CD4-positive, alpha-beta T cell treated with Interleukin-2 at 100 ng/mL for 4 hours (primary cell): ENCODE measurements at places on chromosomes 2 and 18.

GRCh38 chr18:43869451-43870008, 592.2 kb upstream of the SYT4 start:
- DNase-seq, result no peak

- DNase-seq, result no peak
Observed at GRCh38 chr2:213561759-213562158, 277.5 kb downstream of the SPAG16 start.

GRCh38 chr2:233168445-233168844, 83.0 kb upstream of the ATG16L1 start:
- no peak for DNase-seq

GRCh38 chr2:121045245-121045644, 239.8 kb downstream of the TFCP2L1 start:
- DNase-seq, result no peak

- no peak for DNase-seq
Observed at GRCh38 chr2:189291460-189291859, 111.9 kb upstream of the COL5A2 start.

DNA sequence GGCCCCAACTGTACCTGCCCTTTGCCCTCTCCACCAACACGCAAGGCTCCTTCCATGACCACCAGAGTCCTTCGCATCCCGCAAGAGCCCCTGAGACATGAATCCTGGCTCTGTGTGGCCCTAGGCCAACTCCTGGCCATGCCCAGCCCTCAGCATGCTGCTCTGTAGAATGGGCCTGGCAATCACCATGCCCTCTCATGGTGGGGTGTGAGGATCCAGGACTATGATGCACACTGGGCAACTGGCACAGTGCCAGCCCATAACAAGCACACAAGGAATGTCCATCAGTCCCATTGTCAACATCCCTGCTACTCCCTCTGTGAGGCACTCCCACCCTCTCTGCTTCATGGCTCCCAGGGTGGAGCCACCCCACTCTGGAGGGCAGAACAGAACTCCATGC, 44.7 kb downstream of the FER1L5 start:
- no peak for DNase-seq

DNA sequence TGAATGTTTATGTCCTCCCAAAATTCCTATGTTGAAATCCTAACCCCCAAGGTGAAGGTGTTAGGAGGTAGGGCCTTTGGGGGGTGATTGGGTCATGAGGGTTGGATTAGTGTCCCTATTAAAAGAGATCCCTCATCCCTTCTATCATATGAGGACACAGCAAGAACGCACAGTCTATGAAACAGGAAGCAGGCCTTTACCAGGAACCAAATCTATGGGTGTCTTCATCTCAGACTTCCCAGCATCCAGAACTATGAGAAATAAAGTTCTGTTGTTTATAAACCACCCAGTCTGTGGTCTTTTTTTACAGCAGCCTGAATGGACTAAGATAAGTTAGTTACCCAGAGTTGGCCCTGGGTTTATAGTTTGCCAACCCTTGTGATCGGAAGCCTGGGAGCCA, 153.1 kb downstream of the INO80D start:
- no peak for DNase-seq

GRCh38 chr2:128710729-128711128, 392.1 kb upstream of the HS6ST1 start:
- DNase-seq, result no peak

GRCh38 chr2:112714836-112715631, 5.8 kb upstream of the NT5DC4 start:
- DNase-seq, result no peak

GRCh38 chr2:221553333-221553732, 18.8 kb downstream of the EPHA4 start:
- DNase-seq, result no peak

GRCh38 chr2:160731856-160732255, 238.2 kb upstream of the RBMS1 start:
- no peak for DNase-seq

DNA sequence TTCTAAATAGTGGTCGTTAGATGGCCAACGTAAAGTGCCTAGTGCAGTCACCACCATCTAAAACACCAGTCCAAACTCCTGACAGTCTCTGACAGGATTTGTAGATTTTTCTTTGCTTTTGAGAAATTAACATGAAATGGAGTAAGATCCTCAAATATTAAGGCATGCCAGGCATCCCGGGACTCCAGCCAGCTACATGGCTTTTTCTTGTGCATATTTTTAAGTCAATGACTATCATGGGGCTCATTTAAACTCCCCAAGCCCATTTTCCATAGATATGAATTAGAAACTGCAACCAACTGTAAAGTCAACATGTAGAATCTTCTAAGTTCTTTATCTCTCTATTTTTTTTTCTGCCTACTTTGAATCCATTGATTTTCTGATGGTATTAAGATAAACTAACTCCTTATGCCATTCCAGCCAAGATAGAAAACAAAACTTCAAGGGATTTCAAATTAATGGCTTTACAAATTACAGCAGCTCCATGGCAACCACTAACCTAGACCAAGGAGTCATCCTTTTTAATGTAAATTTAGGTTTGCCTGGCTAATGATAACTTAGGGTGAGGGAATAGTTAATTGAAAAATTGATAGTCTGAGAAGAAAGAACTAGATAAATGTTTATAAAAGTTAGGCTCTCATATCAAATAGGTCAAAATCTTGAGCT, 764.1 kb upstream of the NXPH2 start:
- DNase-seq, result no peak

- no peak for DNase-seq
Observed at GRCh38 chr18:35096677-35097011, 55.4 kb downstream of the MAPRE2 start.

DNA sequence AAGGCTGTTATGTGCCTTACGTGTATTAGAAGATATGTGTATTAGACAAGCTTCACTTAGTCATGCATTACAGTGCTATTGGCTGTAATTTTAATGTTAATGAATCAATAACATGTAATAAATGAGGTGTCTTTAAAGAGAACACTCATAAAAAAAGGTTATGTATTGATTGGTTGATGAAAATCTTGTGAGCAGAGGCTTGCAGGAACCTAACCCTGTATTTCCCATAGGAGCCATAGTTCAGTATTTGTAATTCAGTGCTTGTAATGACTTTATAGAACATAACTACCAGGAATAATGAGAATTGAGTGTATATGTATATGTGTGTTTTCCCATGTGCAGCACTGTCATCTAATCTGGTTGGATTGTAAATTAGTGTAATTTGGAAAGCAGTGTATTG, 33.2 kb downstream of the TSN start:
- no peak for DNase-seq

- no peak for DNase-seq
Observed at GRCh38 chr2:81895620-81896250, 1591.2 kb upstream of the LRRTM1 start.

DNA sequence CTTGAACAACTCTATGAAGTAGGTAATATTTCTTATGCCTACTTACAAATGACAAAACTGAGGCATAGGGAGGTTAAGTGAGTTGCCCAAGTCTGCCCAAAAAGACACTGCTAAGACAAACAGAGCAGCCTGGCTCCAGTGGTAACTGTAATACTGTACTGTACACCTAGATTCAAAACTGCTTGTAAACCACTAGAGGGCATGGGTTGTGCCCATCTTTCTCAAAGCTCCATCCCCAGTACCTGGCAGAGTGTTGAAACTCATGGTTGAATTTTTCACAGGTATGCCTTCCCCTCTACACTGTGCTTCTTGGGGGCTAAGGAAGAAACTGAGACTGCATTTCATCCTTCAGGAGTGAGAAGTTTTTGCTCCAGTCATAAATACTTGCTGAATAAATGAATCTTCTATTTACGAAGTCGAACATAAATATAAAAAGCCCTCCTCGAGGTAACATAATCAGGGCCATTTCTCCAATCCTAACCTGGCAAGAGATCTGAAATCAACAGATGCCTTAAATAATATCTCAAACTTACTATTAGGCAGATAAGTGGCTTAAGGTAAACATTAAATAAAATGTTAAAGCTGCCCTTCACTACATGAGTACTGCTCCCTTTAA, 2.0 kb downstream of the PPP4R1 start:
- DNase-seq, result peak; percentile 62

DNA sequence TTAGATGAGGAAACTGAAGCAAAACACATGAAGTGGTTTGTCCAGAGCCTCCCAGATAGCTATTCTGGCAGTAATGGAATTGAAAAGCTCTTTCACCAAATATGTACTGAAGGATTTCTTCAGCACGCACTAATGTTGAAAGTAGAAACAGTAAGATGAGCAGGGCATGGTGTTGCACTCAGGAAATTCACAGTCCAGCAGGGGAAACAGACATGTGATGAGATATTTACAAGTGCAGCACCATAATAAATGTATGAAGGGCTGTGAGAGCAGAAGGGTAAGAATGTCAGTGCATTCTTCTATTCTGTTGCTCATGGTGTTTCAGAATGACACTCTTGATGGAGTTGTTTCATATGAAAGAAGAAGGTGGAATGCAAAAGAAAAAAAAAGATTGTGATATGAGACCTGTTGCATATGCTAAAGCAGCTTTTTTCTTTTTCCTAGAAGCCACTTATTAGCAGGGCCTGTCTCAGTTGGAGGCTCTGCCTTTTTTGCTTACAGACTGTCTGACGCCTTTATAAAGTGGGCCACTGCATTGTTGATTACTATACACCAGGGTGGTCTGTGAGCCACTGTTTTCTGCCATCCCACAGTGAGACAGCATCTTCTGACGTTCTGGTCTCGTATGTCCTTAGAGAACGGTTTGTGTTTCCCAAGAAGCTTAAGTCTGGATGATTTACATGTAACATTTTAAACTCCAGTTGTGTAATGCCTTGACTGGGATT, 516.9 kb downstream of the ARHGAP15 start:
- DNase-seq, result no peak

GRCh38 chr2:181846399-181847197, 44.9 kb upstream of the ITPRID2 start:
- no peak for DNase-seq

DNA sequence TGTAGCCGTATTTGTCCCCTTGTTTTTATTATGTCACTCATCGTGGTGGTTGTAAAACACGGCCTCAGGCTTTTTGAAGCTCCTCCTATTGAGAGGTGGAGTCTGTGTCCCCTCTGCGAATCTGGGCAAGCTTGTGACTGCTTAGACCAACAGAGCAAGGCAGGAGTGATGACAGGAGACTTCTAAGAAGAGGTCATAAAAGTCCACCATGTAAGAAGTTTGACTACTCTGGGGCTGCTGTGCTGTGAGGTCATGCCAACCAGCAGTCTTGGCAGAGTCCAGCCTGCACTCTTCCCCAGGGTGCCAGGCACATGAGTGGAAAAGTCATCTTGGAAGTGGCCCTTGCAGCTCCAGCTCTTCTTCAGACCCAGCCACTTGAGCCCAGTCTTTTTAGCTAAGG, 83.8 kb upstream of the SPTBN1 start:
- no peak for DNase-seq

DNA sequence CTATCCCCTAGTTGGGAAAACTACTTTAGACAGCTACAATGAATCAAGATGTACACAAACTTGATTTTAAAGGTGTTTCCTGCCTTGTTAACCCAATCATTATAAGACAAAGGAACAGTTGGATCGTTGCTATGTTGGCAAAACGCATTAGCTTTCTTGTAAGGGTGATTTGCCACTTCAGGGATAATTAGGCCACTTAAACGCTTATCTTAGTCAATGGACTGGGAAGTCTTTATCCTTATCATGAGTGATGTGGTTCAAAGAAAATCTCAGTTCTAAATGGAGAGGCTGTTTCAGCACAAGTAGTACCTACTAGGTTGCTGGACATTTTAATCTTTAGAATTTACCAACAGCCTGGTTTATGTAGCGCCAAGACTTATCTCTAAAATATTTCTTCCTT, 406.1 kb upstream of the MEX3C start:
- no peak for DNase-seq

- DNase-seq, result no peak
Observed at GRCh38 chr18:48297139-48297538, 112.0 kb downstream of the ZBTB7C start.

DNA sequence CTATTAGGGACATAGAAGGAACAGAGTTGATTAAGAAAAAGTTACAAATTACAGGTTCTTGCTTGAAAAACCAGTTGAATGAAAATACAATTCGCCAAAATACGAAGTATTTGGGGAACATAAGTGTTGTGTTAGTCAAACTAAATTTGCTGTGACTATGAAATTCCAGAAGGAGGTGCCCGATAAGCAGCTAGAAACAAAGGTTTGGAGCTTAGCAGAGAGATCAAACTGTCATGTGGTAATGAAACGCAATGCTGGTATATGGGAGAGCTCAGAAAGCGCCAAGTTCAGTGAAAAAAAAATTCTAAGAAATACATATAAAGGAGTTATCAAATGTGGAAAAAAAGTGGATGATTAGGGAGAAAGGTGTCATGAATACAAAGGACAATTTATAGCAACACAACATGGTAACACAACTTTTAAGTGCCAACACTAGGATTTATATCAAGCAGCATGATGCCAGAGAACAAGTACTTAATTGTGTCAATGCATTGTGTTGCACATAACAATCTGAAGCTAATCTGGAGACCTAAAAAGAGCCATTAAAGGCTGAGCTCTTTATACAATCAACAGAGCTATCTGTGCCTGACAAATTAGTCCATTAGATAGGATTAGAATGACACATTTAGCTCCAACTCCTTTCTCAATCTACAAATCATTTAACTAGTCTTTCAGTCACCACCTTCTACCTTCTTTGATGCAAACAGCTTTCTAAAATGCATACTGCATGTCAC, 31.2 kb downstream of the SMAD2 start:
- no peak for DNase-seq

GRCh38 chr2:43086451-43087221, 139.8 kb downstream of the ZFP36L2 start:
- DNase-seq, result no peak

GRCh38 chr2:146370826-146371225, 1474.0 kb upstream of the ACVR2A start:
- no peak for DNase-seq

GRCh38 chr18:74869904-74870863, 272.5 kb downstream of the ZNF407 start:
- DNase-seq, result no peak

DNA sequence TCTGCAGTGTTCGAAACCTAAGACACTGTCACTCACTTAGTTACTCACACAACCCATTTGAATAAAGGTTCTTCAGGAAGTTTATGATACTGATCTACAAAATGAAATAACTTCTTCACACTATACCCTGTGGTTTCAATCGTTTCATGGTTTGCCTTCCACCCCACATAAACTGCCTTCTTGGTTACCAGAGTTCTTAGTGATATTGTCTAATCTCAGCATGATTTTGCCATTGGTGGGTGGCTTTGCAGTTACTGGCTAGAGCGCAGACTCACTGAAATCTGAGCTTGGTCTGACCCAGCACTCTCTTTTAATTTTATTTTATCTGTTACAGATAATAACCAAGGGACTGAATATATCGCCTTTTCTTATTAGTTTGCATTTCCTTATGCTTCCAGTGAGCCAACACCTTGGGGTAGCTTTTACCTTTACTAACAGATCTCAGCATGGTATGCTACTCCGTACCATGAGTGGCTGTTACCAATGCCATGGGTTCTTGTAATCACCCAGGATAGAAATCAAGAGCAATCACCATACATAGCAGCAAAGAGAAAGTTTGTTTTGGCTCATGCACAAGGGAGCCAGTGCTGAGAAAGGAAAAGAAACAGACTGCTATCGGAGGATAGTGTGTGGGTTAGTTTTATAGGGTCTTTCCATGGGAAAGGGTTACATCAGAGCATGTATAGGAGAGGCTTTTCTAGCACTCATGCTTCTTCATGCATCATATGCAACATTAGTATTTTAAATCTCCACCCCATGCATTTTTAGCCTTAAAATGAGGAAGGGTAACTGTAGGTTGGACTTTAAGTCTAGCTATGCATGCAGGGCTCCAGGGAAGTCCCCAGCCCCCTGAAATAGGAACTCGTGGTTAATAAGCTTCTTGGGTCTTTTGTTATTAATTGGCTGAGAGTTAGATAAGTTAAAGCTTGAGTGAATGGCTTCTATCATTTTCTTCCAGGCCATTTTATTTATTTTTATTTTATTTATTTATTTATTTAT, 33.3 kb downstream of the ANXA4 start:
- peak; percentile 59 for DNase-seq
